ENCODE measurements at places on chromosomes 16 and 17.

DNA sequence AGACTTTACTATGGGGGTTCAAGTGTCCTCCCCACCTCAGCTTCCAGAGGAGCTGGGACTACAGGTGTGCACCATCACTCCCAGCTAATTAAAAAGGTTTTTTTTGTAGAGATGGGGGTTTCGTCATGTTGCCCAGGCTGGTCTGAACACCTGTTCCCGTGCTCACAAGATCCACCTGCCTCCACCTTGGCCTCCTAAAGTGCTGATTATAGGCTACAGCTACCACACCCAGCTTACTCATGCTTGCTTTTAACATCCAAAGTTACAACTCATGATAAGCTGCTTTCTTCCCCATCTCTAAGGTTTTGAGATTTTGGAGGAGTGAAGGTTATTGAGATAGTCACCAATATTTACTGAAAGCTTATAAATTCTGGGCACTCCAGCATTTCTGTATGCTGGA is 2.6 kb downstream of the NUP88 start:
- no peak for DNase-seq

GRCh38 chr17:2697611-2698162 is 13.9 kb downstream of the CLUH start:
- no peak for DNase-seq

GRCh38 chr17:77341069-77341541 is 200.3 kb downstream of the SEC14L1 start:
- no peak for DNase-seq

DNA sequence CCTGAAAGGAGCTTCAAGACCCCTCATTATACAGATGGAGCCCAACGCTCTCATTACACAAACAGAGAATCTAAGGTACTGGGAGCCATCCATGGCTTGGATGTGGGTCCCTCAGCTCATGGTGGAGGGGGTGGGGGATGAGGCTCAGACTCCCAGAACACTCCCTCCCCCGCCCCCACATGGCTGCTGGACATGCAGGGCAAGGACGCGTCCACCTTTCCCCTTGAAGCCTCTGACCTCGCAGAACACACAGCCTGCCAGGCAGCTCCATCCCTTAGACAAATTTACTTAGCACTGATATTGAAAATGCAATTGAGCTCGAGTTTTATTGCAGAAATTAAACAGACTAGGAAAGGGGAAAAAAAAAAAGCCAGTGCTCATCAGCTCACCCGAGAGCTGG is 203.9 kb downstream of the ZNF423 start:
- DNase-seq, result no peak

DNA sequence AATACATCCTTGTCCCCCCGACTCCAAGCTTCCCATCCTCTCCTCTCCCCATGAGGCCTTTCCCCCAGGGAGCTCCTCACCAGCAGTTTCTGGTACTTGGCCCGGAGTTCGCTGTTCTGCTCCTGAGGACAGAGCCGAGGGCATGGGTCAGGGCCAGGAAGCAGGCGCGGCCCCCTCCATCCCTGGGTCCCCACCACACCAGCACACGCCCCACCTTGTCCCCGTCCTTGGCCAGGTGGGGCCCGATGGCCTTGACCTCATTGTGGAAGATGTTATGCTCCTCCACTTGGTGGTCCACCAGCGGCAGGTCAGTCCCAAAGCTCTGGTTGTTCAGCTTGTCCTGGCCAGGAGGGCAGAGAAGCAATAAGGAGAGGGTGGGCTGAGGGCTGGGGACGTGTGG is 36.2 kb downstream of the PPL start:
- no peak for DNase-seq

GRCh38 chr17:10435096-10435495 is 13.3 kb upstream of the MYH8 start:
- no peak for DNase-seq

GRCh38 chr16:50172195-50172922 is 19.3 kb downstream of the TENT4B start:
- no peak for DNase-seq

GRCh38 chr17:35709874-35710273 is 21.6 kb upstream of the RASL10B start:
- no peak for DNase-seq

- peak; percentile 94 for DNase-seq
These were observed 7.5 kb downstream of the UBE2Z start for GRCh38 chr17:48915459-48916282.

GRCh38 chr16:50615891-50616290 is 65.2 kb downstream of the SNX20 start:
- DNase-seq, result no peak

DNA sequence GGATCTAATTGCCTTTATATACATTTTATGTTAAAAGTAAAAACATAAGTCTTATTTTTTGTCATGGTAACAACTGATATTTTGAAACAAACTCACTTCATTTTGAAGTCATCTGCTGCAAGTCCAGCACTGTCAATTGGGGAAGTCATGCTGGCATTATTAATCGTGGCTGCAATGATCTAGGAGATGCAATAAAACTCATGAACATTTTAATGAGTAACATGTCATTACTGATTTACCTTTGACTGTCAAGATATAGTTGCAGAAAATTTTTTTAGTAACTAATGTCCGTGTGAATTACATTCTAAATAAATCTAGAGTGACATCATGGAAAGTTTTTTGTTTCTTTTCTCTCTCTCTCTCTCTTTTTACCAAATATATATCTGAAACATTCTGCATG is 17.3 kb upstream of the KRT24 start:
- DNase-seq, result peak; percentile 38

DNA sequence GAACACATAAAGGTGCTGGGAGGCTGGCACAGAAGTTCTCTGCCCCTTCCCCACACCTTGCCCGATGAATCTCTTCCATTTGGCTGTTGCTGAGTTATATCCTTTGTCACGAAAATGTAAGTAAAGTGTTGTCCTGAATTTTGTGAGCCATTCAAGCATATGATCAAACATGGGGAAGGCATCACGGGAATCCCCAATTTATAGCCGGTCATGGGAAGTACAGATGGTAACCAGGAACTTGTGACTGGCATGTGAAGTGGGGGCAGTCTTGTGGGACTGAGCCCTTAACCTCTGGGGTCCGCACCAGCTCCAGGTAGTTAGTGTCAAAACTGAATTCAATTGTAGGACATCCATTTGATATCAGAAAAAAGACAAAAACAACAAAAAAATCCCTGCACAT is 13.2 kb downstream of the TOM1L2 start:
- DNase-seq, result no peak

- no peak for DNase-seq
These were observed 49.4 kb downstream of the BEAN1 start for GRCh38 chr16:66476328-66477027.

- peak; percentile 8 for DNase-seq
These were observed 908 bp downstream of the TMEM98 start for GRCh38 chr17:32928586-32929535.

DNA sequence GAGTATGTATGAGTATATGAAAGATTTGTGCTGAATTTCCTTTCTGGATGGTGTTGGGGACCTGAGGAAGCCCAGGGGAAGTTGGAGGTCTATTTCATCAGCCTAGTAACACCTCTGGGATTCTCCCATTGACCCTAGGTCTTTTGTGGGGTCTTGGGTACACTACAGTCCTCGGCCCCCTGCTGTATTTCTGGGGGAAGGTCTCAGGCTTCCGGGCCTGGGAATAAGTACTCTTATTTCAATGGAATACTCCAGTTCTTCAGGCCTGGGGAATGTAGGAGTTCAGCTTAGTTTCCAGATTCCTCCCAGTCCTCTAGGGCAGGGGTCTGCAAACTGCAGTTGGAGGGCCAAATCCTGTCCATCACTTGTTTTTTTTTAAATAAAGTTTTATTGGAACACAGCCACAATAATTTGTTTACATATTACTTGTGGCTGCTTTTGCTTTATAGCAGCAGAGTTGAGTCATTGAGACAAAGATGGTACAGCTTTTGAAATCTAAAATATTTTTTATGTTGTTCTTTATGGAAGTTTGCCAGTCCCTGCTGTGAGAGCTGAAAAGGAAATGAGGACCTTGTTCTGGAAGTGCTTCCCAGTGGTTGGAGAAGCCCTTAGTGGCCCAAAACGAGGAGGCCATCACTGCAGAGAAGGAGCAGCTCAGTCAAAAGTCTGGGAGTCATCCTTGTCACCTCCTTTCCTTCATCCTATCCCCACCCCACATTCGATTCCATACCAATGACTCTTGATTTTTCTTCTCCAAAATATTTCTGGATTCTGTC is 142.5 kb upstream of the HS3ST2 start:
- DNase-seq, result no peak

DNA sequence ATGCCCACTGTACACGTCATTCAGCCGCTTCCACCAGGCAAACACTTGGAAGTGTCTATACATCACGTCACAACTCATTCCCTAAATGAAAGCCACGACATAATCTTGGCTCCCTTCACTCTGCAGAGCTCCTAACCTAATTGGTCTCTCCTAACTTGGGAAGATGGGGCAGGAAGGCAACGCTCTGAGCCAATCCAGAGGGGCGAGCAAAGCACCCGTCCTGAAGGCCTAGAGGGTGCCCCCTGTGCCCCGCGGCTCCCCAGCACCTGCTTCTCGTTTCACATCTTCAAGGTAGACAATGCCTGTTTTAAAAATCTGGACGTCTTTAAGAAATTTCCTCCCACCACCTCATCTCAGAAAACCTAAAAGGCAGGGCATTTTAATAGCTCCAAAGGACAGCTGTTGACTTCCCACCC is 1.0 kb downstream of the CSNK2A2 start:
- DNase-seq, result no peak

DNA sequence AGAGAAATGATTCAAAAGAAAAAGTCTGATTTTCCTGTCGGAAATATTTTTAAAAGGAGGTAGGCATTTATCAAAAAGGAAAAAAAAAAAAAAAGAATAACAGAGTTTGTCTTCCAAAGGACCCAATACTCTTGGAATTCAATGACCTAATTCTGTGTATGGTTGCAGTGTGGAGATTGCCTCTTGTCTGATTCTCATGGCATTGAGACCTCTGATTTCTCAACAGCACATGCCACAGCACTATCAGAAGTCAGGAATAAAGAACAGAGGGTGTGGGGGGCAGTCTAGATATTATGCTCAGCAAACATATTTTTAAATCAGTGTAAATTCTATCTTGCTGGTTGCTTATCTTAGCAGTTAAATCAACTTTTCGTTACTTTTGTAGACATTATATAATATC is 81.3 kb upstream of the SOX9 start:
- no peak for DNase-seq

GRCh38 chr16:72819345-72819744 is 228.6 kb downstream of the ZFHX3 start:
- DNase-seq, result peak; percentile 16

- DNase-seq, result no peak
These were observed 619 bp downstream of the NAT9 start for GRCh38 chr17:74775409-74776043.

DNA sequence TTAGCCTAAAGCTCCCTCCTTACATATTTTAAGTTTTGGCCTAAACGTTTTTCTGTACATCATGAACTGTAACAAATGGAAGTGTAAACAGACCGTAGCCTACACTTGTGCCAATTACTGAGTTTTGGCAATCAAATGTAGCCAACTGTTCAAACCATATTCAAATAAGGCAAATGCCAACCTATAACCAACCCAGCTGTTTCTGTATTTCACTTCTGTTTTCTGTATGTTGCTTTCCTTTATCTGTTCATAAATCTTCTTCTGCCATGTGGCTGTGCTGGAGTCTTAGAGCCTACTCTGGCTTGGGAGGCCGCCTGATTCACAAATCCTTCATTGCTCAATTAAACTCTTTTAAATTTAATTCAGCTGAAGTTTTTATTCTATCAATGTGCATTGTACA is 6.9 kb upstream of the C16orf78 start:
- no peak for DNase-seq

DNA sequence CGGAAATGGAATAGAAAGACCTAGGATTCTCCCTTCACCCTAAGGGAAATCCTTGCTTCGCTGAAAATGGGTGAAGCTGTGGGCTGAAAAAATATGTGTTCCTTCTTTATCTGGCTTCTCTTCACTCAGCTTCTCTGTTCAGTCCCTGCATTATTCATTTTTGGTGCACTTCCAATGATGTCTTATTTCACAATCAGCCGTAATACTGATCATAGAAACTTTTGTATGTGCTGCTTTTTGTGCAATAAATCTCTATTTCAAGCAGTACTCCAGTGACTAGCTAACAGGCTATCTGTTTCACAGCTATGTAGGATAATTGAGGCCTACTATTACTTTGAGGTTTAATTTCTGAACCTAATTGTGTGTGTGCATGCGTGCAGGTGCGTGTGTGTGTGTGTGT is 144.6 kb downstream of the FOXL1 start:
- no peak for DNase-seq

- DNase-seq, result no peak
These were observed 11.9 kb upstream of the GSDMA start for GRCh38 chr17:39950871-39951348.

DNA sequence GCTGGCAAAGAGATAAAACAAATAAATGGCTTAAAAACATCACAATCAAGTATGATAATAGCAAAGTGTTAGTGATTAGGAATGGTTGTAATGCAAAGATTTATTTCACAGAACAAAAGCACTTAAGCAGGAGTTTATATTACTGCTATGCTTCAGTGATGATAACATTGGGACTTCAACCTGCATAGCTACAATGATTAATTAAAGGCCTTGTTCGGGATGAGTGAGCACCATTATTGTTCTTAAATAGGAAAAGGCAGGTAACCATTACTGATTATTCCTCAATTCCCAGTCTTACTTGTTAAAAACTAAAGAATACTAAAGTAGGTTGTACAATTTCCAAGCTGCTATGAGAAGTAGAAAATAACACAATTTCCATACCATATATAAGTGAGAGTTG is 1247.5 kb upstream of the CDH8 start:
- DNase-seq, result no peak

DNA sequence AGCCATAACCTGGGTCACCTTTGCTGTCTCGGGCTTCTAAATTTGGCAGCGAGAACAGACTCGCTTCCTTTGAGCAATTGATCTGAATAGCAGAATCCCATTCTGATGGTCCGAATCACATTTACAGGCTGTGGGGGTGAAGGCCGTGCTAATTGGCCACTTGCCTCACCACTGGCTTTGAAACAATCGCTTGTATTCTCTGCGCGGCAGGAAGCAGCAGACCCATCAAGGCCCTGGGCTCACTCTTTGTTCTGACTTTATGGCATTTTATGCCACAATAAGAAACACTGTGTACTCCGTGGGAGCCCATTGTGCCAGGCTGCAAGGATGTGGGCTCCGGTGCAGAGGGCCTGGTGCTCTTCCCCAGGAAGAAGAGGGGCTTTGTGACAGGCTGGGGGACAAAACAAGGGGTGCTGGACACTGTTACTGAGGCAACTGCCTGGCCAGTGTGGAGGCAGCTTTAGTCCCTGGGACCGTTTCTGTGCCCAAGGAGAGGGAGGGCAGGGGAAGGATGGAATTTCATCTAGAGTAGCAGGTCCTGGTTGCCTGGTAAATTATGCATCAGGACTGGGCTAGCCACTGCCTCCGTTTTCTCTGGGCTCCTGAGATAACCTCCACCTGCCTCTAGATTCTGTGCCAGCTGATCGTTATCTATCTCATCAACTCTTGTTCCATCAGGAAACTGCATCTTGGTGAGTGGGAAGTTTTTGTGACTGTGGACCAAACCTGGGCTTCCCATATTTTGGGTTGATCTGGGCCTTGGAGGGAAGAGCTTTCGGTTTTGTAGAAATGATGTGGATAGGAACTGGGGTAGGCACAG is 78.5 kb downstream of the MRC2 start:
- DNase-seq, result no peak

- no peak for DNase-seq
These were observed 16.6 kb downstream of the CACNA1H start for GRCh38 chr16:1169285-1170075.

GRCh38 chr17:80456465-80457235 is 19.8 kb downstream of the NPTX1 start:
- no peak for DNase-seq

- DNase-seq, result peak; percentile 45
These were observed 1.9 kb downstream of the CDH11 start for GRCh38 chr16:65119901-65120401.

GRCh38 chr16:77223184-77223583 is 24.0 kb downstream of the SYCE1L start:
- no peak for DNase-seq

All from kidney glomerular epithelial cell (primary cell).